Left ventricle myocardium inferior (tissue), 1 donor: ENCODE measurements at places on chromosomes 4 and X. TPM values are rescaled to one million over a fixed set of nuclear protein-coding genes. Genes with fewer than 3 reads are reported as not detected.

DNA sequence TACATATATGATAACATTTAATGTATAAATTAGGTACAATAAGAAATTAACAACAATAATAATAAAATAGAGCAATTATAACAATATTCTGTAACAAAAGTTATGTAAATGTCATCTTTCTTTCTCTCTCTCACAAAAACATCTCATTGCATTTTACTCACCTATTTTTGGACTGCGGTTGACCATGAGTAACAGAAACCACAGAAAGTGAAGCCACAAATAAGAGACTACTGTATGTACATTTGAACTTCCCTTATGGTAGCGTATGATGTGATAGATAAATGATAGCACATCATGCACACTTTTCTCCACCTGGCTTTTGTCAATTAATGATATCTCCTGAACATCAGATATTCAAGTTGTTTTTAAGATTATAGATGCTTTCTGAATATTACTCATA, 80.5 kb downstream of the HNRNPD start:
- no peak for DNase-seq
- no peaks in the 10 kb centered on the region for H3K27me3 ChIP-seq
- no peak overlapping the region for H3K4me3 ChIP-seq
- H3K4me1 ChIP-seq = no peaks in the 10 kb centered on the region
- H3K36me3 ChIP-seq = no peaks in the 10 kb centered on the region

The VEGFC gene
- 7.5 TPM for total RNA-seq

DNA sequence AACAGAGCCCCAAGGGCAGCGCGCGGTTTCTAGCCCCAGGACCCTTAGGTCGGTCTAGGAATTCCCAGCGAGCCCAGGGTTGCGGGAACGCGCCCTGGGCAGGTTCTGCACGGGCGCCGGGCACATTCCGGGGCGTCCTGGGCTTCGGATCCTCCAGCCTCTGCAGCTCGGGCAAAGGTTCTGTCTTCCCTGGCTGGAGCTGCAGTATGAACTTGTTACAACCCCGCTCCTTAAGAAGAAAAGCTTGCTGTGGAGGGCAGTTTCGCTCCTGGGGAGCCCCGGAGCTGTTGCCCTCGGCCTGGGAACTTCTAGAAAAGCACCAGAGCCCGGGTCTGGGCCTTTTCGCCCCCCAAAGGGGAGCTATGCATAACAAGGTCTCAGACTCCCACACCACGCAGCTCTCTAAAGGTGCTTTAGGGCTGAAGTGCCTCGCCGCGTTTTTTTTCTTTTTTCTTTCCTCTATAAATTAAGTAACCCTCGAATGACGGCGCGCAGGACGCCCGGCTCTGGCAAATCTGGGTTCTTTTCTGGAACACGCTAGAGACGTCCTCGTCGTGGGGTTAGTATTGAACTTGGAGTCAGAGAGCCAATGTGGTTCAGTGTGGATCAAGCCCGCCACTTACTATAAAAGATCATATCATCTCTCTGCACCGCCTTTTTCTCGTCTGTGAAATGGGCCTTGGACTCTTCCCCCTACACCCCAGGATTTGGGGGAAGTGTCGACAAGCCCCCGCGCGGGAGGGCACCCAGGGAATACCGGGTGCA, 5.7 kb downstream of the MSX1 start:
- peaks cover 100% of the 10 kb centered on the region for H3K27me3 ChIP-seq
- peaks cover 15% of the 10 kb centered on the region for H3K36me3 ChIP-seq
- no peak for DNase-seq
- no peak overlapping the region for H3K27ac ChIP-seq
- peaks cover 73% of the 10 kb centered on the region for H3K4me1 ChIP-seq

- no peak overlapping the region for H3K4me3 ChIP-seq
- no peak overlapping the region for H3K27ac ChIP-seq
- H3K4me1 ChIP-seq = peaks cover 10% of the 10 kb centered on the region
- no peaks in the 10 kb centered on the region for H3K36me3 ChIP-seq
- no peak for DNase-seq
These were observed 355.4 kb downstream of the ANK2 start for GRCh38 chr4:113404841-113405240.

DNA sequence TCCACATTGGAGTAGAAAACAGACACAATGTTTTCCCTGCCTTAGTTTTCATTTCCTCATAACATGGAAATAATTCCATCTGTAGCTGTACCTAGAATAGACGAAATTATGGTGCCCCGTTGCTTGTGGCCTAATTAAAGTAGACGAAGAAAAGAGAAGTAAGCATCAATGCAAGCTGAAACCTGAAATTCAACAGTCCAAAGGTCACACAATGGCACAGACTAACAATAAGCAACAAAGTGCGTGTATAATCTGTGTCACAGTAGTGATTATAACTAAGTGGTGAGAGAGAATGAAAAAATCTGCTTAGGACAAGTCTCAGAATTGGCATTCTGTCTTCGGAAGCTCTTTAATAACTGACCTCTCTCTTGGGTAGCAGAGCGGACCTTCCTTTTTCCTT, 24.3 kb downstream of the MAGEB17 start:
- no peaks in the 10 kb centered on the region for H3K4me1 ChIP-seq
- no peak overlapping the region for H3K4me3 ChIP-seq
- no peaks in the 10 kb centered on the region for H3K36me3 ChIP-seq
- no peaks in the 10 kb centered on the region for H3K27me3 ChIP-seq
- no peak overlapping the region for H3K27ac ChIP-seq

GRCh38 chr4:7384003-7384928, 50.5 kb downstream of the PSAPL1 start:
- no peak for DNase-seq
- H3K27ac ChIP-seq = no peak overlapping the region
- H3K4me3 ChIP-seq = no peak overlapping the region
- no peaks in the 10 kb centered on the region for H3K36me3 ChIP-seq
- peaks cover 8% of the 10 kb centered on the region for H3K4me1 ChIP-seq

GRCh38 chr4:110475881-110476818, at the start of gene ENPEP:
Gene ENPEP (plus strand): TSS chr4:110476155. CDS start chr4:110476415, 260 bp downstream.
- peaks cover 7% of the 10 kb centered on the region for H3K27me3 ChIP-seq
- peak within 1 kb of the TSS; percentile 75 for H3K27ac ChIP-seq
- DNase-seq = peak; percentile 46

DNA sequence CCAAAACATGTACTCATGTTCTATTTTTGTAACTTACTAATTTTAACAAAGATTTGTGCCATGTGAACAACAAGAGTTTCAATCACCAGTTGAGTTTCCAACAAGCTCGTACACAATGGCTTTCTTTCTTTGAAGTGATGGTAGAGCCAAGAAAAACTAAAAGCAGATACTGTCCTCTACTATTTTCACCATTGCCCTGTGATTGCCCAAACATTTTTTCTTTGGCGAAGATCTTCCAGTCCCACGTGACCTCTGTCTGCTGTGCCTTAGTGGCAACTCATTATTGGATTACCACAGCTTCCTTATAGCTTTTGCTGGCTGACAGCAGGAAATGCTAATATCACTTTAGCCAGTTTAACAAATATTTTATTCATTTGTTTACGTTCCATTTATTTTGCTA, 1147.1 kb downstream of the STIM2 start:
- no peaks in the 10 kb centered on the region for H3K4me1 ChIP-seq
- H3K4me3 ChIP-seq = no peak overlapping the region
- no peak overlapping the region for H3K27ac ChIP-seq
- DNase-seq = no peak
- H3K27me3 ChIP-seq = no peaks in the 10 kb centered on the region

The F8A1 gene
- total RNA-seq = 30.3 TPM

DNA sequence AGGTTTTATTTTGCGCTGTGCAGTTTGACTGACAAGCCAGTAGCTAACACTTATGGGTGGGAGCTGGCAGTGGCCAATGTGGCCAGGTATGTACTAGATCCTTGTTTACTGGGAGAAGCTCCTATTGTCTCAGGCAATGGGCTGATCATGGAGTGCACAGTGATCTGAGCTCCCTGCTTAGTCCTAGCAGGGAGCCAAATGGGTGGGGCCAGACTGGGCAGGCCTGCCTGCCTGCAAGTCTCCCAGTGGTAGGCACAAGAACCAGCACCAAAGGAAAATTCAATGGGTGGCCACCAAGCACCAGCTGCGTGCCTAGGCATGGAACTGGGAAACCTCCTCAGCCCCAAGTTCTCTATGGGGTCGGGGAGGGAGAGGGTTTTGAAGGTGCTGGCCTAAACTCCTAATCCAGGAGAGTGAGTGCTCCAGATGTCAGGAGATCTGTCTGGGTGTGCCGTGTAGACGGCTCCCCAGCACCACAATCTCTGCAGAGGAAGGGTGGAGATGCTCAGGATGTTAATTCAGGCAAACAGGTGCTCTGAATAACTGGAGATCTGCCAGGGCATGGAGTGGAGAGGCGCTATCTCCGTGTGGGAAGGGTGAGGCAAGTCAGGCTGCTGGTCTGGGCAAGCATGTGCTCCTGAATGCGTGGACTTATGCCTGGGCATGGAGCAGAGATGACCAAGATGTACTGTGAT, 48.2 kb downstream of the SPCS3 start:
- DNase-seq = no peak
- no peaks in the 10 kb centered on the region for H3K4me1 ChIP-seq
- H3K27ac ChIP-seq = no peak overlapping the region
- no peak overlapping the region for H3K4me3 ChIP-seq
- H3K27me3 ChIP-seq = no peaks in the 10 kb centered on the region
- no peaks in the 10 kb centered on the region for H3K36me3 ChIP-seq

DNA sequence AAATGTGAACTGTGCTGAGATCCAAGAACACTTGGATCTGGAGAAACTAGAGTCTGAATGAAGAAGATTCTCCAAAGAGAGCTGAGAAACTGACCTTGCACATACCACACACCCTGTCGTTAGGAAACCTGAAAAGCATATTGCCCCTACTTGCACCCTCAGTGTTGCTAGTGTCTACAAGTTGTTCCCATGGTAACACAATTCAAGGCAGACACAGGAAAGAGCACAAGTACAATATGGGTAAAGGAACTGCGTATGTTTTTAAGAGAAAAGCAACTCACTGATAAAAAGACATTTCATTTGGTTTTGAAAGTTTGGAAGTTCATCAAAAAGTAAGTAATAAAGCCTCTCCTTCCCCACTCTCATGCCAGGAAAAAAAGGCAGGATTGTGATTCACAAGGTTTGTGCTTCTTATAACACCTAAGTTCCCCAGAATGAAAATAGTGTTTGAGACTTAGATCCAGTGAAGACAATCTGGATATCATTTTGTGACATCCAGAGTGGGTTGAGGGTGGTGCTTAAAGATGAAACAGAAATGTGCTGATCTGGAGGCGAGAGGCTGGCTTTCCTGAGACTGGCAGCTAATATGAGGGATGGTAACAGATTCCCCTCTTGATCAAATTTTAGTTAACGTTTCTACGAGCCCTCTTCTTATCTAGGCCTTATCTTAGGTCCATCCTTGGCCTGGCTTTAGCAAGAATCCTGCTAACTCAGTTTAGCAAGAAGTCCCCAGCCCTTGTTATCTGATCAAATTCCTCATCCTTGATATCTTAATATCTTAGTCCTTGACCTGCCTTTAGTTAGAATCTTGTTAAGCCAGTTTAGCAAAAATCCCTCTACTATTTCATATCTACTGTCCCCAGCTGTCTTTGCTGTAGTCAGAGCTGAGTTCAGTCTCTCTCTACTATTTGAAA, 42.3 kb downstream of the NIPAL1 start:
- H3K4me3 ChIP-seq = no peak overlapping the region
- H3K4me1 ChIP-seq = no peaks in the 10 kb centered on the region
- H3K27ac ChIP-seq = no peak overlapping the region
- no peaks in the 10 kb centered on the region for H3K27me3 ChIP-seq
- no peak for DNase-seq
- H3K36me3 ChIP-seq = no peaks in the 10 kb centered on the region

The TMEM156 gene
- not detected for total RNA-seq

GRCh38 chr4:72817012-72817411, 248.0 kb upstream of the ADAMTS3 start:
- H3K4me3 ChIP-seq = no peak overlapping the region
- DNase-seq = no peak
- H3K36me3 ChIP-seq = no peaks in the 10 kb centered on the region
- H3K27me3 ChIP-seq = no peaks in the 10 kb centered on the region
- H3K4me1 ChIP-seq = no peaks in the 10 kb centered on the region
- no peak overlapping the region for H3K27ac ChIP-seq

GRCh38 chr4:169948271-169948670, 77.9 kb downstream of the MFAP3L start:
- H3K4me1 ChIP-seq = no peaks in the 10 kb centered on the region
- H3K4me3 ChIP-seq = no peak overlapping the region
- H3K36me3 ChIP-seq = no peaks in the 10 kb centered on the region
- DNase-seq = no peak
- H3K27ac ChIP-seq = no peak overlapping the region
- H3K27me3 ChIP-seq = peaks cover 30% of the 10 kb centered on the region

The EIF2S3 gene
- total RNA-seq = 71.0 TPM

GRCh38 chr4:15894921-15895916, 43.3 kb downstream of the FGFBP1 start:
- no peak overlapping the region for H3K4me3 ChIP-seq
- no peaks in the 10 kb centered on the region for H3K36me3 ChIP-seq
- H3K27me3 ChIP-seq = peaks cover 23% of the 10 kb centered on the region
- no peaks in the 10 kb centered on the region for H3K4me1 ChIP-seq
- no peak for DNase-seq
- no peak overlapping the region for H3K27ac ChIP-seq

DNA sequence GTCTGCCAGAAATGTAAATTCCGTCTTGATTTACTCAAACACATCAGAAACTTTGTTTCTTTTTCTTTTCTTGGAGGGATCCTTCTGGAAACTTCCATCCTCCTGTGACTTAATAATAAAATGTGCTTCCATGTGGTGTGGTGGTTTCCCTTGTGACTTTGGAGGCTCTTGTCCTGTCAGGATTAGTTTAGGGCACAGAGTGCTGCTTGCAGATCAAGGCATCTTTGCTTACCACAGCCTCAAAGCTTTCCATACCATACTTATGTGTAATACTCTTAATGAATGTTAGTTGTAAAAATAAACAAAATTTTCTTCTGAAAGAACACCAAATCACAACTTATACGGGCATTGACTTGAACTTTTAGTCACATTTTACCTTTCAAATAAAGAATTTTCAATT, 27.4 kb downstream of the GBA3 start:
- no peak for DNase-seq
- H3K27ac ChIP-seq = no peak overlapping the region
- no peak overlapping the region for H3K4me3 ChIP-seq
- no peaks in the 10 kb centered on the region for H3K4me1 ChIP-seq
- H3K27me3 ChIP-seq = no peaks in the 10 kb centered on the region
- H3K36me3 ChIP-seq = no peaks in the 10 kb centered on the region

DNA sequence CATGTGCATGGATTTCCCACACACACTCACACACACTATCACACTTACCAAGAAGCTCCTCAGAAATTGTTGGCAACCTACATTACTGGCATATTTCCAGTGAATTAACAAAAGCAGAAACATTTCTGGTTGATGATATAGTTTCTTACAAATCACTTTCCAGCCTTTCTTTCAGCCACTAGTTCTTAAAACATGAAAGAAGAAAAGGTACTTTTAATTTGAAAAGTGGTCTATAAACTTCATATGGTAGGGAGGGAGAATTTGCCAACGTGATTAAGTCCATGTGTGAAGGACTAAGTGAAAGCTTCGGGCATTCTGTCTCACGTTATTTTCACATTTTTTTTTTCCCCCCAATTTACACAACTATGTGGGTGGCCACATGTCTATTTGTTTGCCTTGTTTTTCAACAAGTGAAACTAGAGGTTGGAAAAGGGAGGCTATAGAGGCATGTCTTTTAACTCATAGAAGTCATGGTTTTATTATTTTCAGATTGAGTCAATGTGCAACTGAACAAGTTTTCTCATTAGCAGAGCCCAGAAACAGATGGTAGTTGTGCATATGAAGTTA, 832.1 kb upstream of the INTU start:
- DNase-seq = no peak
- no peaks in the 10 kb centered on the region for H3K36me3 ChIP-seq
- H3K27ac ChIP-seq = no peak overlapping the region
- no peaks in the 10 kb centered on the region for H3K4me1 ChIP-seq
- H3K4me3 ChIP-seq = no peak overlapping the region
